Non-pigmented ciliary epithelial cell (primary cell): ENCODE measurements at places on chromosomes 1 and 21.
A peak's percentile ranks its signal among the peaks of the same experiment; 100 is the strongest.

- DNase-seq: no peak
These were observed 34.8 kb upstream of the MAN1C1 start for GRCh38 chr1:25581764-25582163.

DNA sequence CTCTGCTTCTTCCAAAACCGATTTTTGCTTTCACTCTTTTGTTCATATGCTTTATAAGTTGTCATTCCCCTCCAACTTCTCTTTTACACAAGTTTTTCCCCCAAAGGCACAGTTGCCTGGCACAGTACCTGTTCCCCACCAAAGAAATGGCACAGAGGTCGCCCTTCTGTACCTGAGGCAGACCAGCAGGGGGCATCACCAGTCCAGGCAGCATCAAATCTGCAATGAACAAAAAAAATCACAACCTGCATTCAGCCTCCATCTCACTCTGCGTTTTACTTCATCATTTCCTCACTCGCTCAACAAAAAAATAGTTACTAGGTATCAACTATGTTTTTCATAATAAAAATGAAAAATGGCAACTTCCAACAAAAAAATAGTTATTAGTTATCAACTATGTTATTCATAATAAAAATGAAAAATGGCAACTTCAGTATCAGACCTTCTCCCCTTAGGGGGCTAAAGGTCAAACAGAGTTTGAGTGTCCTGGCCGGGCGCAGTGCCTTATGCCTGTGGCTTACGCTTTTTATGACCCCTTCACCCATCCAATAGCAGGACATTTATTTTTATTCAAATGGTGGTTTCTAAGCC lies 4.1 kb downstream of the EIF2D start:
- DNase-seq: no peak

GRCh38 chr21:34668803-34669148 lies at the start of gene CLIC6:
Gene CLIC6, plus strand, starts transcription at chr21:34668994. Its CDS starts 395 bp downstream, at chr21:34669389.
- DNase-seq: no peak

GRCh38 chr1:117124661-117125060 lies 3.1 kb upstream of the TRIM45 start:
- no peak for DNase-seq

- no peak for DNase-seq
These were observed 20.3 kb upstream of the PLCH2 start for GRCh38 chr1:2455757-2456156.

- DNase-seq: peak; percentile 49
These were observed 147.2 kb downstream of the RASAL2 start for GRCh38 chr1:178241057-178241456.
